HFFc6 (cell line): ENCODE measurements at places on chromosomes 3 and 15. TPM values are rescaled to one million over a fixed set of nuclear protein-coding genes. Genes with fewer than 3 reads are reported as not detected.
A peak's percentile ranks its signal among the peaks of the same experiment; 100 is the strongest.

DNA sequence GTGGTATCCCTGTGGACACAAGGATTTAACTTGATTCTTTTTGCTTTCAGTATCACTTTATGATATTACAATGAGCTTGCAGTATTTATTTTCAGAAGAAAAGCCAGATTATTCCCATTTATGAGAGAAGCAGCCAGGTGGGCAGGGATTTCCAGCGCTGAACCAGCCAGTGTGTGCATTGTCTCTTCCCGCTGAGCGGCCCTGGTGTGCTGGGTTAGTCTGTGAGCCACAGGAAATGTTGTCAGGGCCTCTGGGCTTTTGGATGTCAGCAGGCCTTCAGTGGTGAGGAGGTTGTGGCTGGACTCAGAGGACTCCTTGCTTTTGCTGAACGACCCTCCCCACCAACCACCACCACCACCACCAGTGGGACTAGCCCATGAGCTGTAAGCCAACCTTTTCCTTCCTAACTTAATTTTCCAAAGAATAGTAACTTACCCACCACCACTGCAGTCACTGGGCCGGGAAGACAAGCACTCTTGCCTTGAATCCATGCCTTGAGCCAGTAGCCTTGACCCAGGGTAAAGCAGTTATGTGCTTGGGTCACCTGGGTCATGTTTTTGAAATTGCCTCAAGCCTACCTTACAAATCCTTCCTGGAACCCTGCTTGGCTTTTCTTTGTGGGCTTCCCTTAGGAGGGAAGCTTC, 33.1 kb downstream of the FLNB start:
- H3K36me3 ChIP-seq, result peaks cover 17% of the 10 kb centered on the region
- H3K4me1 ChIP-seq, result peaks cover 88% of the 10 kb centered on the region
- no peak for DNase-seq
- peak overlapping the region; percentile 56 for H3K4me3 ChIP-seq

DNA sequence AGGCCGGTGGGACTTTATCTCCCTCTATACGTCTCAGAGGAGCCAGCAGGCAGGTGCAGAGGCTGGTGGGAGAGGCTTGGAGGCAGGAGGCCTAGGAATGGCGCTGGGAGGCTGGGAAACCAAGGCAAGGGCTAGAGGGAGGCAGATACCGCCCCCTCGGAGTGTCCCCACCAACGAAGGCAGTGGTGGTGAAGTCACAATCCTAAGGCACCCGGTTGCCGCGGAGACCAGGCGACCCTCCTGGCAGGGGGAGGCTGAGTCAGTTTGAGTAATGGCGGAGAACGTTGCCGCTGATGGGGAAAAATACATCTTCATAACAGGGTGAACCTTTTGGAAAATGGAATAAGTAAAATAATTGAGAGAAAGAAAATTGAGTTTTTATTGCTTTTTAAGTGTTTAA, 29.9 kb upstream of the CACNA2D2 start:
- no peak for DNase-seq
- no peaks in the 10 kb centered on the region for H3K36me3 ChIP-seq
- no peak overlapping the region for H3K4me3 ChIP-seq
- H3K4me1 ChIP-seq, result peaks cover 19% of the 10 kb centered on the region

- H3K4me1 ChIP-seq, result peaks cover 13% of the 10 kb centered on the region
- no peak overlapping the region for H3K27ac ChIP-seq
- DNase-seq, result peak; percentile 58
- no peaks in the 10 kb centered on the region for H3K36me3 ChIP-seq
These were observed 81.8 kb downstream of the CLASP2 start for GRCh38 chr3:33636125-33636850.

- no peak for DNase-seq
- H3K4me3 ChIP-seq, result no peak overlapping the region
- H3K27me3 ChIP-seq, result no peaks in the 10 kb centered on the region; the same call in 1 of the 2 replicates
These were observed 36.3 kb downstream of the SLITRK3 start for GRCh38 chr3:165159760-165160421.

Gene COL7A1
- 77.4 to 110 TPM (median 81.3 TPM) in 3 replicates for total RNA-seq
